ENCODE measurements at places on chromosomes 1 and 21. TPM values are rescaled to one million over a fixed set of nuclear protein-coding genes. Genes with fewer than 3 reads are reported as not detected.

Gene TMEM269
- 0.15 TPM for total RNA-seq

Gene SRSF4
- total RNA-seq = 125 TPM

Gene WDR64
- total RNA-seq = not detected

Gene FCRLA
- not detected for total RNA-seq

Gene ZBTB17
- total RNA-seq = 62.0 TPM

- H3K4me3 ChIP-seq = no peak overlapping the region
- no peaks in the 10 kb centered on the region for H3K27me3 ChIP-seq
- no peaks in the 10 kb centered on the region for H3K36me3 ChIP-seq
- H3K27ac ChIP-seq = no peak overlapping the region
- no peak for ATAC-seq
- H3K4me1 ChIP-seq = no peaks in the 10 kb centered on the region
Observed at GRCh38 chr1:15315815-15316214, 68.8 kb downstream of the FHAD1 start.

GRCh38 chr1:3683197-3683596, 30.9 kb downstream of the TP73 start:
- no peak overlapping the region for H3K27ac ChIP-seq
- H3K4me3 ChIP-seq = no peak overlapping the region
- no peaks in the 10 kb centered on the region for H3K36me3 ChIP-seq
- H3K27me3 ChIP-seq = peaks cover 6% of the 10 kb centered on the region

GRCh38 chr1:47621977-47622376, 184.1 kb downstream of the FOXD2 start:
- H3K36me3 ChIP-seq = no peaks in the 10 kb centered on the region
- H3K27ac ChIP-seq = no peak overlapping the region
- no peak for ATAC-seq
